ENCODE measurements at places on chromosomes 16 and 17.

- no peak for DNase-seq
Measured at GRCh38 chr17:48012151-48012520, 25.5 kb downstream of the COPZ2 start.

GRCh38 chr16:4599545-4599944, 15.1 kb downstream of the UBALD1 start:
- DNase-seq = no peak

- no peak for DNase-seq
Measured at GRCh38 chr16:71364133-71364681, 5.7 kb downstream of the CALB2 start.

DNA sequence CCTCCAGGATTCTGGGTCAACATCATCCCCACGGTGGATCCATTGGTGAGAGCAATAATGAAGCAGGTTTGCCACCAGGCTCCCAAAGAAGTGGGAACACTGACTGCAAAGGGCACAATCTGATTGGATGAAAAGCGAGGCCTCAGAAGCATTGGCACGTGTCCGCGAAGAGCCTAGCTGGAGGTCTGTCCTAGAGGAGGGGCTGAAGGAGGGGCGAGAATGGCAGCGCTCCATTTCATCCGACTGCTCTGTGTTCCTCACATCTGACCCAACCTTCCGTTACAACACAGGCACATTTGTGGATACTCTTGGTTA, 79.9 kb downstream of the MRC2 start:
- DNase-seq = no peak

DNA sequence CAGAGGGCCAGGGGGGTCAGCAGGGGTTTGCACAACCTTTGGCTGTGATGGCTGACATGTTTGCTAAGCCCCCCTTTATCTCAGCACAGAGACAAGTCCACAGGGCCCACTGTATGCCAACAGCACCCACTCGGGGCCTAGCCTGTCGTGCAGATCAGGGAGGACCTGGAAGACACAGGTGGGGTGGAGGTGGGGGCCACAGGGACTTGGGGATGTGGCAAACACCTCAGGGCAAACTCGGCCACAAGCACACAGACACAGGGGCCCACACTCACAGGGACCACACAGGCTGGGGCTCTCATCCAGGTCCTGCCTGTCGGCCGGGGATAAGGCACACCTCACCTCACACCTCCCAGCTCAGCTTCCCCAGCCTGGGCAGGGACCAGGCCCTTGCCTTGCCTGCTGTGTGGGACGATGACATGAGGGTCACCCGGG, 87.9 kb downstream of the C16orf78 start:
- DNase-seq = no peak

GRCh38 chr16:29290631-29291247, 115.8 kb downstream of the NPIPB11 start:
- DNase-seq = peak; percentile 36

DNA sequence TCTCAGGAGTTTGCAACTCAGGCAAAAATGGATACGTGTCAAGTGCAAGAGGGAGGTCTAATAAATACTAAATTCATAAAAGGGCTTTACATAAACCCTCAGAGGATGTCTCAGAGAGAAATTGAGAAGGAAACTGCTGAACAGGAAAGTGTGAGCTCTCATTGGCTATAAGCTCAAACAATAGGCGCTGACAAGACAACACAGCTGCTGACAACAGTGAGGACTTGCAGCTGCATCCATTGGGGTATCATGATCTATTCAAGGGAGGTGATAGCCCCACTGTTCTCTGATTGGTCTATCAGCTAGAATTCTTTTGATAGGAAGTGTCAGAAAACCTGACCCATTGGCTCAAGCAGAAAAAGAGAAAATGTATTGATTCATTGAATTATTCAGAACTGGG, 187.2 kb downstream of the CBLN1 start:
- no peak for DNase-seq

- no peak for DNase-seq
Measured at GRCh38 chr17:83201206-83202001, 122.0 kb downstream of the METRNL start.

Measured in skin of body (tissue), 3 donors.